Activated T-cell treated with anti-CD3 and anti-CD28 coated beads, Interleukin-2, amount 50 U/mL, for 72 hours (primary cell): ENCODE measurements at places on chromosomes 1 and 21. TPM values are rescaled to one million over a fixed set of nuclear protein-coding genes. Genes with fewer than 3 reads are reported as not detected.

GRCh38 chr21:33869873-33870272, 45.7 kb downstream of the ATP5PO start:
- DNase-seq, result no peak

DNA sequence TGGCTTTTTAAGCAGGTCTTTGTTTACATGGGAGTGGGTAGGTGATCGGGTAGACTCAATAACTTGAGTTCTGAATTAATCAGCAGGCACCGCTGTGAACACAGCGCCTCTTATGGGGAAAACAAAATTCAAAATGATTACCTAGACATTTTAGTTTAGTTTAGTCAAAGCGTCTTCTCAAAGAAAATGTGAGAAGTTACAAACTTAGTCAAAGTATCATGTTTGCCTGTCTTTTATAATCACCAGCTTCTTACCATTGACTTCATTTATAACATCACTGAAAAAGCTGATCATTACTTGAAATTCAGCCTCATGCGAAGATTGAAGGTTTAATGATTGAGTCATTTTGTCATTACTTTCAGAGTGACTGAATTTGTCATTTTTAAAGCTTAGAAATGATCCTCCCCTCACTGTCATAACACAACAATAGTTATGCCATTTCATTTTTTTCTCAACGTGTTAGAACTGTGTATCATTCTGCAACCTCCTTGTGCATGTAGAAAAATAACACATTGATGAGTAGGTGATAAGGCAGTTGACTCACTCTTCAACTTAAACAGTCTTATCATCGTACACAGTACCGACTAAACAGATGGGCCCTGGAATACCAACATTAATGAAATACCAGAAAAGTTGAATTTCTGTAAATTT, 188.5 kb downstream of the NFIA start:
- peak; percentile 45 for DNase-seq

DNA sequence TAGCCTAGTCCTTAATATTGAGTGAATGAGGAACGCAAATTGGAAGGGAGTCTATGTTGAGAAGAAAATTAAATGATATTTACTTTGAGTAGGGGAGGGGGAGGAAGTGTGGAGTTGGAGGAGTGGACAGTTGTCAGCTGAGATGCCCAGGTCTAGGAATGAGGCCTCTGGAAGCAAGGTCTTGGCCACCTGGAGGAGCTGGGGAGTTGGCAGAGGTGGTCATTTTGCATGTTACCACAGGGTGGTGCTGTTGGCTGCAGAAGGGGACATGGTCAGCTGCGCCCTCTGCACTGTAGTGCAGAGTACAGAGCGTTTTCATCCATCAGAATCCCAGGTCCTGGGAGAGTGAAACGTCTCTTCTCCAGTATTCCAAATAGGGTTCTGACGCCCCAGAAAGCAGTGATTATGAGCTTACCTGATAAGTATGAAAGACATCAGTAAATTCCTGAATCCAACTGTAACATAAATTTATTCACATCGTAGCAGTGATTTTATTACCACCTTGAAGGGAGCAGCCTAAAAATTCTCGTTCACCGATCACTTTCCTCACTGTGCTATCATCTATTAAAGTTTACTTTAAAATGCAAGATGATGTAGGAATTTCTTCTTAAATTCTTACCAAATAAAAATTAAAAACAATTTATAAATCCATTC, 13.8 kb downstream of the PARK7 start:
- DNase-seq, result peak; percentile 54

- DNase-seq, result no peak
Measured at GRCh38 chr1:114145504-114146151, 8.0 kb downstream of the SYT6 start.

GRCh38 chr1:225539069-225539468, 111.2 kb upstream of the LBR start:
- DNase-seq, result no peak

- no peak for DNase-seq
Measured at GRCh38 chr1:221636967-221637366, 104.9 kb downstream of the DUSP10 start.

BROX gene
- 45.4 TPM for total RNA-seq

- DNase-seq, result no peak
Measured at GRCh38 chr21:25826652-25827051, 91.9 kb downstream of the GABPA start.

CAMK2N1 gene
- total RNA-seq, result 3.0 TPM

SH2D1B gene
- total RNA-seq, result 0.32 TPM

GRCh38 chr1:204359131-204359473, 627 bp downstream of the PLEKHA6 start:
- DNase-seq, result no peak

DNA sequence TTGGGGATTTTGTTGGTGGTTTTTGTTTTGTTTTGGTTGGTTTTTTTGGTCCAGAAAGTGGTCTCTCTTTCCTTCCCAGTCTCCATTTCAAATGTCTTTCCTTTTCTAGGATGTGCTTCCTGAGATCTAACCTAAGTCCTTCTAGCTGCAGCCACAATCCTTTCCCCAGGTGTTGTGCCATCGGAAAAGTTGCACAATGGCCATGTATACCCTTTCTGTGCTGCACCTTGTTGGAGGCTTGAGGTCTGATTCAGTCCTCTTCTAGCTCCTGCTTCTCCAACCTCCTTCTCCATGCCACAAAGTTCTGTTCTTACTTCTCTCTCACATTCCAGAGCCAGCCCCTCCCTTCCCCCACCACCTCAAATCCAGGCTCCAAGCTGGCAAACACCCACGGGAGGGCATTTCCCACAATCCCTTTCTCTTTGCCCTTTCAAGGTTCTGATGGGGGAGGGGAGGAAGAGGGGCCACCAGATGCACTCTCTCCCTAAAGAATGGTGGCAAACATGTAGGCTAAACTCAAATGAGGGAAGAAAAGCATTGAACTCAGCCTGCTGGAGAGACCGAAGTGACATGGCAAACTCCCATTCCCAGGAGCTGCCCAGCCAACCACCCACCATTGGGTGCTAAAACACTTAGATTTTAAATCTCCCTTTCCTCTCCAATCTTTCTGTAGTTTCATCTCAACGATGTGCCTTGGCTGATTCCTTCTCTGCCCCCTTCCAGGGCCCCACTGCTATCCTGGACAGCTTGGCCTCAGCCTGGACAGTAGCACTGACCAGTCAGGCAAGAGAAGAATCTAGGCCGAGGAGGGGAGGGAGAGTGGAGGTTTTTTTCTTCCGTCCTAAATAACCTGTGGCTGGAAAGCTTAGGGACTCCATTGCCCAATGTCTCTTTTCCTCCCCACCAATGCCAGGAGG, 2.9 kb downstream of the KCNJ10 start:
- no peak for DNase-seq

DNA sequence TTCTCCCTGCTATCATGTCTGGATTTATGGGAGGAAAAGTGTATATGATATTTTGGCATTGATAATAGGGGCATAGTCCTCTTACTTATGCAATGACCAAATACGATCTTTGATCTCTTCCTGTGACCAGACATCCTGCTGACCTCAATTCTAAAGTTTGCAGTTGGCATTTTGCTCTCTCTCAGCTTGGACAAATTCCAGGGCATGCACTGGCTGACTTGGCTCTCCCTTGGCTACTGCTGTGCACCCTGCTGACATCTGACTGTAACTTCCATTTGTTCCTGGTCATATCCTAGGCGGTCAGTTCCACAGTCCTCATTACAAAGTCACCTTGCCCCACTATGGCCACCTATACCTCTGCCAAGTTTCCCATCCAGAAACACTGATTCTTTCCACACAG, 380.7 kb upstream of the NR5A2 start:
- DNase-seq, result no peak

- DNase-seq, result no peak
Measured at GRCh38 chr1:53166366-53166765, 23.9 kb upstream of the SLC1A7 start.

DNA sequence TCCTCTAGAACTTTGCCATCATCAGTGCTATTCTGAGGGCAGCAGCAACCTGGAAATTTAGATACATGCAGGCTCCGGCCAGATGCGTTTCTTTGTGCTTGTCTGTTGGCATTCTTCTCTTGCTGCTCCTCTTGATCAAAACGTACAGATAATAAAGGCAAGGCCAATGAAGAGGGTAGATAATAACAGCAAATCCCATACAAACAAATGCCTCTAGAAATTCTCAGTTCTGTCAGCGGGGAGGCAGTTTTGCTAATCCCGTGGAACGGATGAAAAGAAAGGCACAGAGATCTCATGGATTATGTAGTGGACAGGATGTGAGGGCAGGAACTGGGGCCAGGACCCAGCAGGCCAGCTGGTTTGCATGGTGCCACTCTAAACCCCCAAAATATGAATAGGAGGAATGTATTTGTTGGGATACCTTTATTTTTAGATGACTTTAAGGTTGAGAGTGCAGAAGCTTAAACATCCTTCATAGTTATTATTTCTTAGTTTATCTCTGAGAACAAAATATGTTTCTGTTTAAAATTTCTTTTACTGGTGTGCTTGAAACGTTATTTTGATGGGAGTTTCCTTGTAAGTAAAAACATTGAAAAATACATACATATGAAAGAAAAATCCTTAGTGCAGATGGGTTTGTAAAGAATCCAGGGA, 1.5 kb downstream of the ITSN1 start:
- no peak for DNase-seq

GRCh38 chr21:14982336-14982735, 82.5 kb downstream of the NRIP1 start:
- no peak for DNase-seq

- no peak for DNase-seq
Measured at GRCh38 chr1:8603220-8603616, 214.2 kb downstream of the RERE start.

PRKCZ gene
- total RNA-seq, result 12.3 TPM
